ENCODE measurements at places on chromosomes 7 and 10. TPM values are rescaled to one million over a fixed set of nuclear protein-coding genes. Genes with fewer than 3 reads are reported as not detected.

Gene GLCCI1
- total RNA-seq = 9.9 TPM

Gene NAT16
- not detected for total RNA-seq

Gene FAM25C
- total RNA-seq = not detected

Gene HOXA2
- total RNA-seq = 4.3 TPM

Gene CDH23
- total RNA-seq = 3.4 TPM

Gene RSU1
- total RNA-seq = 94.7 TPM

Gene ABCF2
- 25.8 TPM for total RNA-seq

Gene KAZALD1
- 3.3 TPM for total RNA-seq

Gene LRCH4
- 28.9 TPM for total RNA-seq

- no peaks in the 10 kb centered on the region for H3K36me3 ChIP-seq
- H3K4me3 ChIP-seq = no peak overlapping the region
- H3K27me3 ChIP-seq = no peaks in the 10 kb centered on the region
- H3K4me1 ChIP-seq = no peaks in the 10 kb centered on the region
Observed at GRCh38 chr7:57641521-57642067, 191.6 kb downstream of the ZNF716 start.

DNA sequence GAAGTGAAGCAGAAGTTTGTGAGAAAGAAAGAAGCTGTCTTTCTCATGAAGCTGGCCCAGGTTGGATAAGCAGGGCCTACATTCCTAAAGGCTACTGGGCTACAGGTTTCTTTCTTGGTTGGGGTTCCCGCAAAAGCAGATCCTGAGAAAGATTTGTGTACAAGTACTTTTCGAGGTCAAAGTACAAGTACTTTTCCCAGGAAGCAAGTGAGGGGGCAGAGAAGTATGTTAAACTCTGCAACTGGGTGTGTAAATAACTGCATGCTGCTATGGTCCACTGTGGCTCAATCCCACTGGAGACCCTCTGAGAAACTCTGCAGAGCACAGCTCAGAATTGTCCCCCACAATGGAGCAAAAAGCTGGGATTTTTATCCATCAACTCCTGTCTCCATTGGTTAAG is 28.7 kb downstream of the LSM5 start:
- H3K4me3 ChIP-seq = no peak overlapping the region
- H3K4me1 ChIP-seq = no peaks in the 10 kb centered on the region
- no peak for DNase-seq

DNA sequence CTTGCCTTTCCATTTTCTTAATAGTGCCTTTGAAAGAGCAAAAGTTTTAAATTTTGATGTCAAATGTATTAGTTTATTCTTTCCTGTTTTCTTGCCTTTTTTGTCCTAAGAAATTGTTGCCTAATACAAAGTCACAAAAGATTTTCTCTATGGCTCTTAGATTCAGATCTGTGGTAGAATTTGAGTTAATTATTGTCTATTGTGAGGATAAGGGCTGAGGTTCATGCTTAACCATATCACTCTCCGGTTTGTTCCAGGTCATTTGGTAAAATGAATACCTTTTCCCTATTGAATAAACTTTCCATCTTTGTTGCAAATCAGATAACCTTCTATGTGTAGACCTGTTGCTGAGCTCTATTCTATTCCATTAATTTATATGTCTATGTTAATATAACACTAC is 96.0 kb downstream of the NOD1 start:
- H3K36me3 ChIP-seq = no peaks in the 10 kb centered on the region
- peaks cover 14% of the 10 kb centered on the region for H3K4me1 ChIP-seq
- H3K27ac ChIP-seq = no peak overlapping the region
- no peak for DNase-seq

DNA sequence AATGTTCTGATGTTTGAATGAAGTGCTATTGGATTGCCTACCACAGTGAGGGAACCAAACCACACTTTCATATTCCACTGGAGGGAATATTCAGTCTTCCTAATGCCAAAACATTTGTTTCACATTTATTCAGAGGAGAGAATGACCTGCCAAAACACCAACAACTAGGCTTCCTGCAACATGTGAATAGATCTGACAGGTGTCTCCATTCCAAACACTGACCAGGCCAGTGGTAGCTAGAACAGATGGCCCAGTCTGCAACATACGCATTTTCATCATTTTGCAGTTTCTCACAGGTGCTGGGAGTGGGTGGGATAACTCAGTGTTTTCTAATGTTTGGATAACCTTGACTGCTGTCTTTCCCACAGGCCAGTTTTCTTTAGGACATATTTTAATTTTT is 110.0 kb downstream of the RELN start:
- H3K4me3 ChIP-seq = no peak overlapping the region
- no peak overlapping the region for H3K27ac ChIP-seq
- no peaks in the 10 kb centered on the region for H3K36me3 ChIP-seq
- no peaks in the 10 kb centered on the region for H3K4me1 ChIP-seq
- DNase-seq = no peak
- H3K27me3 ChIP-seq = no peaks in the 10 kb centered on the region

DNA sequence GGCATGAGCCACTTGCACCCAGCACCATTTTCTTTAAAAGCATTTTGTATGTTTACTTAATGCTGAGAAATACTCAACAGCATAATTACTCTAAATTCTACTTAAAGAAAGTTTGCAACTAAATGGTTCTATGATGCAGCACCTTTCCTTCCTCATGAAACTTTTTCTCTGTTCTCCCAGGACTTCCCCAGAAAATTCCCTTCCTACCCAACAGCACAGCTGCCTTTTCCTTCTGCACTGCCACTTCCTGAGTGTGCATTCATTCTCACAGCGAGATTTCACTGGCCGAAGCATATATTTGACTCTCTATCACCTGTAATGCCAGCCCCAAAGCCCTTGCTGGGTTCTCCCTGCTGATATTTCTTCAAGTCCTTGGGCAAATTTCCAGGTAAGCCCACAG is 41.5 kb upstream of the DGKI start:
- no peaks in the 10 kb centered on the region for H3K4me1 ChIP-seq
- H3K36me3 ChIP-seq = peaks cover 28% of the 10 kb centered on the region
- no peak for DNase-seq
- no peak overlapping the region for H3K4me3 ChIP-seq
- no peak overlapping the region for H3K27ac ChIP-seq

DNA sequence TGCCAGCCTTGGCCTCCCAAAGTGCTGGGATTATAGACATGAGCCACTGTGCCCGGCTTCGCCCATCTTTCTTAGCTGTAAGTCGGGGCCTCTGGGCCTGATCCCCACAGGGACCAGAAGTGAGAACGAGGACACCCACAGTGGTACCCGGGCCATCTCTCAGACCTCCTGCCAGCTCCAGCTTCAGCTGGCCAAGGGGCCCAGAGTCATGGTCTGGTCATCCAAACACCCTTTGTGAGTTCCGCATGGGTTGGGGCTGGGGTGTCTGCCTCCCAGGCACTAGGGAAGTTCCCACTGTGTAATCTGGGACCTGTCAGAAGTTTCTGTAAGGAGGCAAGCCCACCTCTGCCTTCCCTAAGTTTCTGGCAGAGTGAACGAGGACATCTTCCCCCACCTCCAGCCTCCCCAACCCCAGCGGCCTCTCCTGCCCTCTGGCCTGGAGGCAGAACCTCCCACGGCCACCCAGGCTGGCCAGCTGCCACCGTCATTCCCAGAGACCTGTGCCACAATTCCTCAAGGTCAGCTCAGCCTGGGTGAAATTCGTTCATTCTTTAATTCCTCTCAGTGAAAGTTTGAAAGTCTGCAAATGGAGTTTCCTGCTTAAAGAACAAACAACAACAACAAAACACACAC is 19.5 kb upstream of the FOXL3 start:
- no peaks in the 10 kb centered on the region for H3K27me3 ChIP-seq
- no peaks in the 10 kb centered on the region for H3K4me1 ChIP-seq
- H3K36me3 ChIP-seq = no peaks in the 10 kb centered on the region
- H3K27ac ChIP-seq = no peak overlapping the region

DNA sequence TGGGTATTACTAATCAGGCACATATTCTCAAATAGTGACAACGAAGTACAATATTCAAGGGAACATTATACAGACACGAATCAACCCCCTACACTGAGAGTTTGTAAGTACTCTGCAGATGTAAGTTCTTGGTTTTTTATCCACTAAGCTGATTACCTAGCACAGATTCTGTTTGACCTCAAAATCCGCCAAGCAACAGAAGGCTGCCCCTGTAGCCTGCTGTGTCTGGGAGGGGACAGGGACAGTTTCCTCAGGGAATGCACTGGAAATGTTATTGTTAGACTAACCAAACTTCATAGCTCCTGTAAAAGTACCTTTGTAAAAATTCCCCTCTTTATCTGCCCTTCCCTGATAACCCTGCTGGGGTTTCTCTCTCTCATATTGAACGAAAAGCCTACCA is 45.2 kb upstream of the ZRANB1 start:
- H3K36me3 ChIP-seq = no peaks in the 10 kb centered on the region
- DNase-seq = no peak
- peaks cover 7% of the 10 kb centered on the region for H3K27me3 ChIP-seq
- H3K4me1 ChIP-seq = no peaks in the 10 kb centered on the region
- no peak overlapping the region for H3K4me3 ChIP-seq
- no peak overlapping the region for H3K27ac ChIP-seq

GRCh38 chr7:30865821-30866220 is 45.8 kb upstream of the AQP1 start:
- peaks cover 36% of the 10 kb centered on the region for H3K4me1 ChIP-seq
- H3K27ac ChIP-seq = no peak overlapping the region
- no peak overlapping the region for H3K4me3 ChIP-seq

GRCh38 chr10:122441961-122442360 is 12.5 kb upstream of the ARMS2 start:
- H3K27ac ChIP-seq = no peak overlapping the region
- DNase-seq = no peak
- H3K36me3 ChIP-seq = no peaks in the 10 kb centered on the region
- no peaks in the 10 kb centered on the region for H3K27me3 ChIP-seq
- H3K4me1 ChIP-seq = no peaks in the 10 kb centered on the region

GRCh38 chr10:101260764-101261481 is 31.7 kb upstream of the LBX1 start:
- no peak overlapping the region for H3K4me3 ChIP-seq
- H3K36me3 ChIP-seq = no peaks in the 10 kb centered on the region
- H3K4me1 ChIP-seq = no peaks in the 10 kb centered on the region

DNA sequence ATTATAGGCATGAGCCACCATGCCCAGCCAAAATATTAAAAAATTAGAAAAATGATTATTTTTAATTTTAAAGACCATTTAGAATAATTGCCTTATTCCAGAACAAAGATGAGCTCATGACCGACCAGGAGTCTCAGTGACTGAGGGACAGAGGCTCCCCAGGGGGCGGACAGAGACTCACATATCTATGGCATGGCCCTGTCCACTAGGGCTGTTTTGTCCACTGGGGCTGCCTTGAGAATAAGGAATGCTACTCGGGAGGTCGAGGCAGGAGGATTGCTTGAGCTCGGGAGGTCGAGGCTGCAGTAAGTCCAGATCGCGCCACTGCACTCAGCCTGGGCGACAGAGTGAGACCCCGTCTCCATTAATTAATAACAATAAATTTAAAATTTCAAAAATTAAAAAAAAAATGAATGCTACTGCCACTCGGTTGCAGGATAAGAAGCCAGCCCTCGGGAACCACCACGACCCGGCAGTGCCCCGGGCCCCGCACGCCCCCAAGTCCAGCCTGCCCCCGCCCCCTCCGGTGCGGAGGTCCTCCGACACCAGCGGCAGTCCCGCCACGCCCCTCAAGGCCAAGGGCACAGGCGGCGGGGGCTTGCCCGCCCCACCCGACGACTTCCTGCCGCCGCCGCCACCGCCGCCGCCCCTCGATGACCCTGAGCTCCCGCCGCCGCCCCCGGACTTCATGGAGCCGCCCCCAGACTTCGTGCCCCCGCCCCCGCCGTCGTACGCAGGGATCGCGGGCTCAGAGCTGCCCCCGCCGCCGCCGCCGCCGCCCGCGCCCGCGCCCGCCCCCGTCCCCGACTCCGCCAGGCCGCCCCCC is 128.6 kb downstream of the APBB1IP start:
- H3K4me1 ChIP-seq = peaks cover 7% of the 10 kb centered on the region
- no peaks in the 10 kb centered on the region for H3K36me3 ChIP-seq
- no peak overlapping the region for H3K27ac ChIP-seq
- H3K4me3 ChIP-seq = no peak overlapping the region

DNA sequence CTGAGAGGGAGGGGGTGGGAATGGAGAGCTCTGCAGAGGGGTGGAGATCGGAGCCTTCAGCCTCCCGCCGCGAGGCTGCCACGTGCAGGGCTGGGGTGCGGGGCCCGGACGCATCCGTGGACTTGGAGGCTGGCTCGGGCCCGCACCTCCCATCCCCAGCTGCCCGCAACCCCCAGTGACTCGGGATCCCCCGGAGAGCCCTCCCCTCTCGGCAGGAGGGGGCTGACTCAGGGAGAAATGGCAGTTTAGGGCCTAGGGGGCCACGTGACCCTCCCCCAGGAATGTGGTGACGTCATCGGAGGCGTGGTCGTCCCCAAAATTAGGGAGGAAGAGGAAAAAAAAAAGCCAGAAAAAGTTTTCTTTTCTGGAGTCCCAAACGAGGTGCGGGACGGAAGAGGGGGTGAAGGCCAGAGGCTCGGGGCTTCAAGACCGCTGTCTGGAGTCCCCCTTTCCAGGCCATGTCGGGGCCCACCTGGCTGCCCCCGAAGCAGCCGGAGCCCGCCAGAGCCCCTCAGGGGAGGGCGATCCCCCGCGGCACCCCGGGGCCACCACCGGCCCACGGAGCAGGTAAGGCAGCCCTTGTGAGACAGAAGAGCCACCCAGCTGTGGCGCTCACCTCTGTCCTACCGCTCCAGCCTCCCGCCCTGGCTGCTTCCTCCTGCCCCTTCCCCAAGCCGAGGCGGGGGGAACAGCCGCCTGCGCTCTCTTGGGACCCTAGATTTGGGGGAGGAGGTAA is at the start of gene TRIP6:
Gene TRIP6 (plus strand): TSS at position 348 of the 736 bp plus-strand sequence. CDS start 111 bp downstream, at position 459.
- H3K36me3 ChIP-seq = peaks cover 14% of the 10 kb centered on the region
- H3K27ac ChIP-seq = peak within 1 kb of the TSS; percentile 97
- no peaks in the 10 kb centered on the region for H3K27me3 ChIP-seq
- peaks cover 31% of the 10 kb centered on the region for H3K4me1 ChIP-seq
- H3K4me3 ChIP-seq = peak within 1 kb of the TSS; percentile 78

GRCh38 chr10:35641676-35642034 is 441 bp downstream of the FZD8 start:
- H3K4me3 ChIP-seq = peak overlapping the region; percentile 69
- H3K27ac ChIP-seq = peak overlapping the region; percentile 89
- H3K4me1 ChIP-seq = no peaks in the 10 kb centered on the region
- no peaks in the 10 kb centered on the region for H3K27me3 ChIP-seq

- H3K27me3 ChIP-seq = no peaks in the 10 kb centered on the region
- peaks cover 29% of the 10 kb centered on the region for H3K4me1 ChIP-seq
- no peak overlapping the region for H3K27ac ChIP-seq
- no peak overlapping the region for H3K4me3 ChIP-seq
Observed at GRCh38 chr7:6158424-6159096, 113.9 kb downstream of the CYTH3 start.

- no peaks in the 10 kb centered on the region for H3K36me3 ChIP-seq
- H3K27ac ChIP-seq = no peak overlapping the region
- no peaks in the 10 kb centered on the region for H3K4me1 ChIP-seq
Observed at GRCh38 chr10:59064080-59064692, 112.3 kb upstream of the PHYHIPL start.

All from sigmoid colon (tissue), 7 donors.